Stimulated activated CD4-positive, alpha-beta T cell treated with anti-CD3 and anti-CD28 coated beads, Interleukin-15, amount 100 ng/mL, for 24 hours (primary cell): ENCODE measurements at places on chromosomes 6 and 20.

GRCh38 chr20:3316136-3316535 lies 77.1 kb upstream of the SLC4A11 start:
- DNase-seq = no peak

DNA sequence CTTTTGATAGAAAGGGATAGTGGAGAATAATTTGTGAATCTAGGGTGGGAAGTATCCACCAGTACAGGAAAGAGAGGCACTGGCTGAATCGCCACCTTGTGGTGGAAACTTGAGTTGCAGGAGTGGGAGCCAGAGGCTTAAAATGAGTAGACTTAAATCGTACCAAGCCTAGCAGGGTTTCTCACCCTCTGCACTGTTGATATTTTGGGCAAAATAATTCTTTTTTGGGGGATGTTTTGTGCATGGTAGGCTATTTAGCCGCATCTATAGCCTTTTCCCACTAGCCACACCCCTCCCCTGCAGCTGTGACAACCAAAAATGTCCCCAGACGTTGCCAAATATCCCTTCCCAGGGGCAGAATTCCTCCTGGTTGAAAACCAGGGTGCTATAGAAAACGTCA lies 119.1 kb downstream of the DHX35 start:
- DNase-seq = peak; percentile 87

DNA sequence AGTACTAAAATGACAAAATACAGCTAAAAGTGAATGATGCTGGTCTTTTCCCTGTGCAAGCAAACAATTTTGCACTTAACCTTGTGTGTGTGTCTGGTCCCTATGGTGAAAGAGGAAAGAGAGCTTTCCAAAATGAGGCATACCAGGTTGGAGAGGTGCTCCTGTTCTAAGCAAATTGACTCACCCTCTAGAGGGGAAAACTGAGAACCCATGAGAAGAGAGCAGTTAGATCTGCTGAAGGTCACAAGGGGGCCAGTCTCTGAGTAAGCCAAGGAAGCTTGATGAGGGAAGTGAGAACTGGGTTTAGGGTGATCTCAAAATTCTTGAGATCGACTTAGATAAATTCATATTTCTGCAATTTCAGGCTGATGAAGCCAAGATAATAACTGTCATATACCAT lies 157.5 kb upstream of the TBX18 start:
- DNase-seq = no peak

- DNase-seq = no peak
Measured at GRCh38 chr6:78688668-78689067, 178.7 kb upstream of the IRAK1BP1 start.

DNA sequence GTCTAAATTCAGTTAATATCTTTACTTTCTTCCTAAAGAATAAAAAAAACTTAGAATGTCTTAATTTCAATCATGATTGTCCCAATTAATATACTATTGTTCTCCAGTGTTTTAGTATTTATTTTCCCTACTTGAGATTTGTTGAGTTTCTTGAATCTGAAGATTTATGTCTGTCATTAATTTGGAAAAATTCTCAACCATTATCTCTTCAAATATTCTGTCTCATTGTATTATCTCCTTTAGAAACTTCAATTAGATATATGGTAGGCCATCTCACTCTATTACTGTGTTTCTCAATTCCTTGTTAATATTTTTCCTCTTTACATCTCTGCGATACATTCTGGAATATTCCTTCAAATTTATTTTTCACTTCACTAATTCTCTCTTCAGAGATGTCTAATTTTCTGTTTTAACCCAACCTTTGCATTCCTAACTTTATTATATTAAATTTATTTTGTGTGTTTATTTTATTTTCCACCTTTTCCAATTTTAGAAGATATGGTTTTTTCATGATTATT lies 268.6 kb downstream of the QKI start:
- DNase-seq = no peak

DNA sequence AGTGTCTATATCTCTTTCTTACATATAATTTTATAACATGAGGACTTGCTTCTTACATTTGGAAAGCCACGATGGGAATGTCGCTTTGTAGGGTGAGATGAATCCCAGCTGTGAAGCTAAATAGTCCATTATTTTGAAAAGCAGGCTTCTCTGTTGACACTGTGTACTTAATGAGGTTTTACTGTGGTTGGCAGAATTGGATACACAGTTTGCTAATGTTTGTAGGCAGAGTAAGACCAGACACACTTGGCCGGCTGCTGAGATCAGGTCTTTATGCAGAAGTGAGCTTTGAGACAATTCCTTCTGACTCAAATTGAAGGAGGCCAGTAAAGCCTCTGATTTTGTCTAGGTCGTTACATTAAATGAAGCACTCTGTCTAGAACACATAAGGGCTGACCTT lies 93.0 kb downstream of the NDUFAF5 start:
- DNase-seq = no peak

GRCh38 chr20:59204165-59204894 lies 40.7 kb downstream of the ZNF831 start:
- no peak for DNase-seq

DNA sequence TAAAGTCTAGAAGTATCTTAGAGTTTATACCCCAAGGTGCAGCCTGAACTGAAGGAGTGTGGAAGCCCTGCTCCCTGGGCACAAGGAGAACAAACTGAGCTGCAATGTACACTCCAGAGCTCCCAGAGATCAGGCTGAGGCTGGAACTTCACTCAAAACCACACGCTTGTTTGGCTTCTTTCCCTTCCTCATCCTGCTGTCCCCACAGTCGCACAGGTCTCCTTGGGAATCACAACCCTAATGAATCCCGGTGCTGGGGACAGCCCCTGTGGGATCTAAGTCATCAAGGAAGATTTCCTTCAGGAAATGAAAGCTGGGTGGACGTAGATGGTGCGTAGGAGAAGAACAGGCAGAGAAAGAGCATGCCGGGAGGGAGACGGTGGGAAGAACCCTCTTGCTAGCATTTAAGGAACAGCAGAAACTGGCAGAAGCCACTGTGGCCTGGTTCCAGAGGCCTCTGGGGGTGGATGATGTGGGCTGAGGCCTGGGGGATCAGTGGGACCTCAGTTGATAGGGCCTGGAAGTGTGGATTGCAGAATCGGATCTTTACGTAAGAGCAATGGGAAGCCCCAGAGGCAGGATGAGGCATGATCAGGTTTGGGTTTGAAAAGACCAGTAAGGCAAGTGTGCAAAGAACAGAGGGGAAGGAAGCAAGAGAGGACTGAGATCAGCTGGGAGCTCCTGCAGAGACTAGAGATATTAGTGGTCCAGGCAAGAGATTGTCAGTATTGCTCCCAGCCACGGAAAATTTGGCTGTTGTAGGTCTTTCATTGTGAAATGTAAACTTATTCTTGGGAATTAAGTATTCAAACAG lies 21.4 kb downstream of the CYP24A1 start:
- no peak for DNase-seq

- no peak for DNase-seq
Measured at GRCh38 chr20:49862607-49863200, 50.1 kb downstream of the SLC9A8 start.

DNA sequence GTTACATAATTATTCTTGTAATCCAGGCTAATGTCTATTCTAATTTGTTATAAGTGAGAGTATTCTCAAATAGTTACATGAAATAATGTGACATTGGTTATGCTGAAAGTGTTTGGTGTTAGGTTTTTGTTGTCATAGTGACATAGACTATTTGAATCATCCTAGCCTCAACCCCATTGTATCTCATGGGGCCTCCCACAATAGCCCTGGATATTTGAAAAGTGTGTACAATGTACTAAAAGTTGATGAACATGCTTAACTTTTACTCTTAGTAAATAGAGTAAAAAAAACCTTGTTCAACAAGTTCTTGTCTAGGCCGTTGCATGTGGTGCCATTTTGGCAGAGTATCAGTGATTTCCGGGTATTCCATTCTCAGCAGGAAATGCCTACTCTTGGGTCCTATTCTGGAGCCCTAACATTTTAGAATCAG lies 83.0 kb downstream of the RTN4IP1 start:
- no peak for DNase-seq

- DNase-seq = no peak
Measured at GRCh38 chr6:22980446-22980845, 411.1 kb downstream of the HDGFL1 start.

- no peak for DNase-seq
Measured at GRCh38 chr6:20978151-20978614, 443.9 kb downstream of the CDKAL1 start.

- DNase-seq = no peak
Measured at GRCh38 chr20:14197097-14197496, 140.3 kb downstream of the FLRT3 start.

- DNase-seq = peak; percentile 65
Measured at GRCh38 chr6:35370124-35370741, 27.9 kb downstream of the PPARD start.

DNA sequence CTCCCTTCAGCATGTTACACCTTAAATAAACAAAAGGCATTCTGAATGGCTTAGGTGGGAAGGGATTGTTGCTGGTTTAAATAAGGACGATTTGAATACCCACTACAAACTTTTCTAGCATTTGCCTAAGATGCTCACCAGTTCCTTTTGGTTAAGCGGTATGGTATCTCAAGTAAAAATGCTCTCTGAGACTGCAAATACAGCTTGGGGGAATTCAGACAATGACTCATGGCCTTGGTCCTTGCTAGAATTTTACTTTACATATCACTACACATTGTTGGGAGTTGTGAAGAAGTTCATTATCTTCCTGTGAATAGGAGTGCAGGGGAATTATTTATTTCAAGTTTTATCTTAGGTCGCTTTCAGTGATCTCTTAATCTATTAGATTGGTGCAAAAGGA lies 670.7 kb downstream of the UTRN start:
- DNase-seq = no peak

- DNase-seq = no peak
Measured at GRCh38 chr6:87724983-87725811, 23.2 kb upstream of the AKIRIN2 start.

- DNase-seq = no peak
Measured at GRCh38 chr6:30169658-30170614, 6.6 kb downstream of the TRIM15 start.

- DNase-seq = no peak
Measured at GRCh38 chr20:56656632-56657031, 27.5 kb downstream of the TFAP2C start.

DNA sequence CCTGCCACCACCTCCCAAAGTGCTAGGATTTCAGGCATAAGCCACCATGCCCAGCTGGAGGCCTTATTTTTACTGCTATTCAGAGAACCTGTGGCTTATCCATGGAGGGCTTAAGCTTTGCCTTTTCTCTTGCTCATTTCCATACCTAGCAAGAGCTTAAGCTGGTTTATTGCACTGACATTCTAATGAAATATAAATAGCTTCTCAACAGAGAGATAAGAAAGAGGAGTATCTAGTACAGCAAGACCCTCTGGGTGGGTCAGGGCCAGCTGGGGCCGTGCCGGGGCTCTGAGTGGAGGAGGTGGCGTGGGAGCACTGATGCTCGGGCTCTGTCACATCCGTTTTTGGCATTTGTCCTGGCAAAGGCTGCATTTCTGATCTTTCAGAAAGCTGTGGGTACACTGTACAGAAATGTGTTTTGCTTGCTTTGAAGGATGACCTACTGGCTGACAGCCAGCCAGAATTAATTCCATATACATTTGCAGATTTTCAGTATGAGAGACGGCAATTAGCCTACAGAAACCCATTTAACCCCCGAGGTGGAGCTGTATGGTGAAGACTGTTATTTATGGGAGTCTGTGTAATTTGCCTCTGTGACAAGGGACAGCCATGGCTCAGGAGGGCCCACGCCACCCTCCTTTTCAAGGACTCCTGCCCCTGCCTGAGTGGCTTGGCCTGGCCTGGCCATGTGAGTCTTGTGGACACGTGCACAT lies 181.6 kb upstream of the AKAP12 start:
- no peak for DNase-seq

GRCh38 chr20:9942736-9943135 lies 92.1 kb upstream of the ANKEF1 start:
- DNase-seq = no peak

- no peak for DNase-seq
Measured at GRCh38 chr20:63544958-63545516, 2.5 kb downstream of the SRMS start.

DNA sequence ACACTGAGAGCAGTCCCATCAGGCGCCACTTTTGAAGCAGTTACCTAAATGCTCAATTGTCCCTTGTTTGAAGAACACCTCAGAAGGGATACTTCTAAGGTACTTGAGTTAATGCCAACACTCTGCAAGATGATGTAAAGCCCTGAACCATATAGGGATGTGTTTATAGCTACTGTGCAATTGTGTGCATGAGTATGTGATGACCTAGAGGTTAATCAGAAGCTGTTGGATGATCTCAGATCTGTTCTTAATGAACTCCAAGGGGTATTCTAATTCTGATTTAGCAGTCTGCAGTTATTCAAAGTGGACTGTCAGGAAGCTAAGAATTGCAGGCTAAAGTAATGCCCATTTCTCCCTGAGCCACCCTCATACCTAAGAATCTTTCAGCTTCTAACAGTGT lies 158.3 kb downstream of the TMEM242 start:
- DNase-seq = no peak

DNA sequence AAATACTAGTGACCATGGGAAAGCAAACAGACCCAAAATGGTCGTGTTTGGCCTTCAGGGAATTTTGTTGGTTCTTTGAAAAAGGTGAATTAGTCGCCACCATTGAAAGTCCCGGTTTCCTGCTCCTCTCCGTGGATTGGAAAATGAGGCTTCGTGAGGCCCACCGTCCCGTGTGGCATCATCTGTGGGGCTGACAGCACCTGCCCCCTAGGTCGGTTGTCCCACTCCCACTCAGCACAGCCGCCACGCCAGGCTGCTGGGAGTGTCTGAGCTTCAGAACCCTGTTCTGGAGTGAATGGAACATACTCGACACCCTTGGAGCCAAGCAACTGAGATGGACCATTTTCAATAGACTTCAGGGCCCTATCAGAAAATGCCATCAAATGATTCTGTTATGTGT lies 33.0 kb upstream of the FOXC1 start:
- DNase-seq = no peak

GRCh38 chr20:4300921-4301320 lies 285.6 kb upstream of the RNF24 start:
- DNase-seq = no peak

DNA sequence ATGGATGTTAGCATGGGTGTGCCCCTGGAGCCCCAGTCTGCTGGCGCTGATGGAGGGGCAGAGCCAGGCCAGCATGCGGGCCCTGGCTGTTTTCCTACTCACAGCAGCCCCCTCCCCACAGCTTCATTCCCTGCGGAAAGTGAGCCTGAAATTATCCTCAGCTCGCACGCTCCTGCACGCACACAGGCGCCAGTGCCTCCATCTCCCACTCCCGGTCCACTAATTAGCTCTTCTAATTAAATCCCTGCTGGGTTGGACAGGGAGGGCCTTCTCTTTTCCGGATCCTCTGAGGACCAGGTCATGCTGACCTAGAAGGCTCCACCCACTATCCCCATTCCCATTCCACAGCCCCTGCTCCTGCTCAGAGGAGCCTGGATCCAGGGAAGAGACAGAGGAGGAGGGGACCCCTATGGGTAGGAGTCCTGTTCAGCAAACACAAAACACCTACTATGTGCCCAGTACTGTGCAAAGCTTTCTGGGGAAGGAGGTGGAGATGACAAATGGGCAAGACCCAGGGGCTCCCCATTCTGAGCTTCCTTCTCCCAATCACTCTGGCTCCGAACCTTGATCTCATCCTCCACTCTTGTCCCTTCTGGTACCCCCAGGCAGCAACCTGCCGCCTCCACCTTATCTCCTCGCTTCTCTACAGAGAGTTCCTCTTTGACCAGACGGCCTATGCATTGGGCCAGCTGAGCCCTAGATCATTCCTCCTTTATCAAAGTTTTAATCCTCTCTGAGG lies 70.2 kb upstream of the CCDC167 start:
- no peak for DNase-seq
